ENCODE measurements at places on chromosomes 4 and X.

DNA sequence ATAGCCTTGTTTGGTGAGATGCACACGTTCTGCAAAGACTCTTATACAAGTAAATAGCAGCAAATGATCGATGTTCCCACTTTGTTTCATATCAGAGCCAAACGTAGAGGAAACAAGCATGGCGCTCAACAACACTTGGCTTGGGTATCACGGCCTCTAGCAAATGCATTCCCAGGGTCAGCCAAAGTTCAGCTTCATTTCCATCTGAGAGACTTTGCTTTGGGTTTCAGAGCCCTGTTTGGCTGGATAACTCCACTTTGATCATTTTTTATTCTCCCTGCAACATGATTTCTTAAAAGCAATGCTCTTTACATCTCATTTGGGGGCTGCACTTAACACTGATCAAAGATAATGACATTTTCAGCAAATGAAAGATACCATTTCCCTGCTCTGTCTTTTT is 199.2 kb upstream of the FAM9B start:
- DNase-seq = no peak

- DNase-seq = no peak
These were observed 14.0 kb upstream of the DUSP21 start for GRCh38 chrX:44829832-44830231.

- no peak for DNase-seq
These were observed 51.9 kb downstream of the PHKA2 start for GRCh38 chrX:18931972-18932371.

DNA sequence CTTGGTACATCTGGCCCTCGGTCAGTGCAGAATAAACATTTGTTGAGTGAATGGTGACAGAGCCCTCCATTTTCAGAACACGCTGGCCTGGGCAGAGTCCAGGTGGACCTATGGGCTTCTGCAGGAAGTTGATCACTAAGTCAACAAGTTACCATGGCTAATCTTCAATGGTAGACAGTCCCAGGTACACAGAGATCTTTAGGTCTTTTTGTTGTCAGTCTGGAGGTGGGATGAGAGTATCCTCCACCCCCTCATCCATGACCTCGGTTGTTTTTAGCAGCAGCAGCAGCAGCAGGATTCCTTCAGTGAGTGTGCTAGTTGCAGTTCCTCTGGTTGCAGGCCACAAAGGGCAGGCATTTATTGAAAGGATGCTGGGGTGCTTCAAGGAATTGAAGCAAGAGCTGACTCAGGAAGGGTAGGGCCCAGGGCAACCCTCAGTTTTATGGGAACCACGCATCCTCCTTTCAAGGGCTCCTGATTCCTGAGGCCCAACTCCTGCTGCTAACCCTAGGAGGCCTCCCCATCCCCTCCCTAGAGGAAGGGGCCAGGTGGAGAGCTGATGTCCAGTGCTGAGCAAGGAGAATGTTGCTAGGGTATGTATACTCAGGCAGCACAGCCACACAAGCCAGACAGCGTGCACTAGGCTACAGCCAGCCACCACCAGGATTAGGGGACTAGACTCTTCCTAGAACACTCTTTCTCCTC is 1.7 kb upstream of the USP27X start:
- no peak for DNase-seq

- no peak for DNase-seq
These were observed 249.6 kb downstream of the SNCA start for GRCh38 chr4:89587364-89587763.

DNA sequence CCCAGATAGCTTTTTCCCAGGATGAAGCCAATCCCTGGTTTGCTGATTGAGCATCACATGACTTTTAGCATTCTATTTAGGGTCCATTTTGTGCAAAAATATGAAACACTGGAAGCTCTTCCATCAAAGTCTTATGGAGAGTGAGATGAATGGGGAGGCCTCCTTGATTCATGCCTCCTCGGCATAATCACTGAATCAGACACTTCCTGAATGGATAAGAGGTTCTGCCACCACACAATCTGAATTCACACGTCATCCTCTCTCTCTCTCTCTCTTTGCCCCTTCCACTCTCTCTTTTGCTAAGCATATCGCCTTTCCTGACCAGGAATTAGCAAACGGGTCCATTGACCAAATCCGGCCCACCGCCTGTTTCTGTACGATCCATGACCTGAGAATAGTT is 68.7 kb downstream of the CRMP1 start:
- DNase-seq = no peak

DNA sequence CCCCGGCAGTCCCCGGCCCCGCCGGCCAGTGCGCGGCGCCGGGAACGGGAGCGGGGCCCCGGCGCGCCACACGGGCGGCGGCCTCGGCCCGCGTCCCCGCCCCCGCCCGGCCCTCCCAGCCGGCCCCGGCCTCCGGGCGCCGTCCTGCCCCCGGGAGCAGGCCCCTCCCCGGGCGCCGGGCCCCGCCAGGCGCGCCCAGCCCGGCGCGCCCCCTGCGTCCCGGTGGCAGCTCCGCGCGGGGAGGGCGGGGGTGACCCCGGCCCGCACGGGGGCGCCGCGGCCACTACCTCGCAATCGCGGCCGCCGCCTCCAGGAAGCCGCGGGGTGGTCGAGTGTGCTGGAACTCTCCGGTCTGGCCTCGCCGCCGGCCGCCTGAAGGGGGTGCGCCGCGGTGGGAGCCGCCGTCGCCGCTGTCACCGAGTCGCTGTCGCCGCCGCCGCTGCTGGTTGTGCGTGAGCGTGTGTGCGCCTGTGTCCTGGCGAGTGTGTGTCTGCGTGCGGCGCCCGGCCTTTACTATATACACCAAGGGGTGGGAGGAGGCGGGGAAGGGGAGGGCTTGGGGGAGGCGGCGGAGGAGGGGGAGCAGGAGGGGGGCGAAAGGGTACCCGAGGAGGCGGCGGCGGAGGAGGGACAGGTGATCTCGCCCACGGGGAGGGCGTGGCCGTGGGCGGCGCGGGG is at the start of gene RAI2:
Gene RAI2 (minus strand): TSS at position 488 of the 678 bp plus-strand sequence. CDS start 59,288 bp downstream, outside the sequence.
- DNase-seq = peak; percentile 62

DNA sequence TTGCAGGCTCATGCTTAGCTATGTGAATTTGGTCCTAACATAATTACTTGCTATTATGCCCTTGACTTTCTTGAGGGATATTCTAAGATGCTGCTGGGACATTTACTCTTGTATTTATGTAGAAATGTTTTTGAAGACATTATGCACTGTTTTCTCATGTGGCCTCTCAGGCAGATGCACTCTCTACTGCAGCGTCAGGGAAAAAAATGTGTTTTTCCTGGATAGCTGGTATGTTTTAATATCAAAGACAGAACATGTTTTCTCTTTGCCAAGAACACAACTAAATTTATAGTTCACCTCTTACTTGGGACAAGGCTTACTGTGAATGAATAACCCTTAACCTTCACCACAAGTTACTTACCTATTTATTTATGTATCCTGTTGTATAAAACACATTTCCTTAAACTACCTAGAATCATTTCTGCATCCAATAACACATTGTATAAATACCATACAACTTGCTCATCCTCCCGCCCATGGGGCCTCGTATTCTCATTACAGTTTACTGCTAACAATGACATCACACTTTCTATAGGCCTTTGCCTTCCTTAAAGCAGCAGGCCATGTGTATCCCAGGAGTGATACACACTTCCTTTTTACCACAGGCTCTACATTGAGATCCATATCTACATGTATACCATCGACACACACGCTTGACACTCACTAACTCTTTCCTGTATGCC is 178.7 kb downstream of the SLIT2 start:
- DNase-seq = no peak

DNA sequence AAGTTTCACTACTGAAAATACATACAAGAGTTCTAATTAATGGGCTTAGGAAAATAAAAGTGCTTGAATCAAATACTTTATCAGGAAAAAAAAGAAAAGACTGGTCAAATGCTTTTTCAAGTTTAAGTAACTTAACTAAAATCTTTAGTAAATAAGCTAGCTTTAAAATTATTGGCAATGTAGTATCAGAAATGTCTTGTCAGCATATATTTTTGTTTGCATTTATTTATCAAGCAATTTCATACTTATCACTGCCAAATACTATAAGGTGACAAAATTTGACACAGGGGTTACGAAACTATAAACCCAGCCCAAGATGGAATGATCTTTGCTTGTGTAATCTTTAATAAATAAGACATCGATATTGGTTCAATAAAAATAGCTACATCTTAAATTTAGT is 31.8 kb upstream of the MAGEA4 start:
- DNase-seq = no peak

- DNase-seq = no peak
These were observed 29.5 kb upstream of the MAP3K15 start for GRCh38 chrX:19544693-19545305.

- no peak for DNase-seq
These were observed 270.1 kb downstream of the PTTG2 start for GRCh38 chr4:38230121-38230801.

GRCh38 chrX:71541210-71542022 is 8.5 kb downstream of the OGT start:
- DNase-seq = peak; percentile 66

GRCh38 chrX:18041656-18042055 is 179.0 kb downstream of the BEND2 start:
- no peak for DNase-seq

GRCh38 chrX:22969411-22969810 is 30.3 kb upstream of the DDX53 start:
- DNase-seq = no peak

DNA sequence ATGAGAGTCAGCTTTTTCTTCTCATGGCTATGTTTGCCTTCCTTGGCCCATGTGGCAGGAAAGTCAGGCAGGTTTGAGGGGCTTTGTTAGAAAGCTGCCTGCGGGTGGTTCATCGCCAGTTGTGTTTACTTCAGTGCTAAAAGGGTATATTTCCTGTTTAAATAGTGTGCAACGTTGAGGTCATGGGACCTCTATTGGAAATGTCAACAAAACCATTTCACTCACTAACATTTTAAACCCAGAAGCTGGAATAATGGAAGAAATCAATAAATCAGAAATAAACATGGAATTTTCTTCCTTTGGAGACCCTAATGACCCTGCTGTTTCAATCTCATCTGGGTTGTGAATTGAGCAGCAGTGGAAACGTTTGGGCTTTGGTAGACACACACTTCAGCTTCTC is 185.8 kb downstream of the ANKRD50 start:
- no peak for DNase-seq

GRCh38 chrX:111568354-111568753 is 56.9 kb downstream of the SERTM2 start:
- DNase-seq = no peak

DNA sequence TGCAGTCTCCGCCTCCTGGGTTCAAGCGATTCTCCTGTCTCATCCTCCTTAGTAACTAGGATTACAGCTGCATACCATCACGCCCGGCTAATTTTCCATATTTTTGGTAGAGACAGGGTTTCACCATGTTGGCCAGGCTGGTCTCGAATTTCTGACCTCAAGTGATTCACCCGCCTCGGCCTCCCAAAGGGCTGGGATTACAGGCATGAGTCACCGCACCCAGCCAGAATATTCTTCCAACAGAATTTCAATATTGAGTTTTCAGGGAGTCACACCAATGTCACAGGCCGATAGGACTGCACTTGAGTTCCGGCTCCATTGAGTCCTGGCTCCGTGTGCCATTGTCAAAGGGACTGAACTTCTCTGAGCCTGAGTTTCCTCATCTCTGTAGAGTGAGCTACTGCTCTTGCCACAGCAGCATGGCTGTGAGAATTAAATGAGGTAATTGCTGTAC is 82.9 kb downstream of the CLCN4 start:
- DNase-seq = no peak

GRCh38 chrX:132382068-132382467 is 106.8 kb downstream of the MBNL3 start:
- no peak for DNase-seq

GRCh38 chr4:39770471-39770870 is 72.5 kb downstream of the UBE2K start:
- no peak for DNase-seq

DNA sequence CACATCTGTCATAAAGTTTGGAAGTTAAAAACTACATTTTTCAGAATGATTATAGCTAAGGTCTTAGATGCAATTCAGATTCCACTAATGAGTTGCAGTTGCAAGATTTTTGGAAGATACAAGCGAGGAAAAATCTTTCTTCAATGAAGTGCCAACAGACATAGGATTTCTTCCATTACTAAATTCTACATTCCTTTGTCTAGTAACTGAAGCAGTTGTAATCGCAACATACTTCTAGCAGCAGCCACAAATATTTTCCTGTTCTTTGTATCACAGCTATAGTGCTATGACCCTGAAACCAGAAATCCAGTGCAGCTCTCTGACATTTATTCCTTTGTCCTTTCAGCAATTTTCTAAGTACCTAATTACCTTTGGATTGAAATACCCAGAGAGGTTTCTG is 225.2 kb upstream of the SLIT2 start:
- no peak for DNase-seq

- no peak for DNase-seq
These were observed 238.3 kb downstream of the DCLK2 start for GRCh38 chr4:150316332-150317205.

DNA sequence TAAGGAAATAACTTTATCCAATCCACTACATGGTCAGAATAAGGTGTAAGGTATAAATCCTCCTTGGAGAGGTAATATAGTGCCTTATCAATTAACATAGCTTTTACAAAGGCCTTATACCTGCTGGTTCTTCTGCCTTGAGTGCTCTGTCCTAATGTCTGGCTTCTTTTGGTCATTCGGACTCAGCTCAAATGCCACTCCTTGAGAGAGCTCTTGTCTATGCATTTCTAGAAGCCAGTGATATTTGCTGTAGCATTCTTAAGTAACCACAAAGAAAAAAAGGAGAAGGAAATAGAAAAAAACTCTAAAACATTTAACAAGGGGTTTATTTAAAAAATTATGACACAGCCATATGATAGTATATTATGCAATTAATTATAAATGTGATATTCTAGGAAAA is 444.8 kb upstream of the SLIT2 start:
- no peak for DNase-seq

GRCh38 chrX:13260598-13260997 is 59.3 kb downstream of the ATXN3L start:
- no peak for DNase-seq

DNA sequence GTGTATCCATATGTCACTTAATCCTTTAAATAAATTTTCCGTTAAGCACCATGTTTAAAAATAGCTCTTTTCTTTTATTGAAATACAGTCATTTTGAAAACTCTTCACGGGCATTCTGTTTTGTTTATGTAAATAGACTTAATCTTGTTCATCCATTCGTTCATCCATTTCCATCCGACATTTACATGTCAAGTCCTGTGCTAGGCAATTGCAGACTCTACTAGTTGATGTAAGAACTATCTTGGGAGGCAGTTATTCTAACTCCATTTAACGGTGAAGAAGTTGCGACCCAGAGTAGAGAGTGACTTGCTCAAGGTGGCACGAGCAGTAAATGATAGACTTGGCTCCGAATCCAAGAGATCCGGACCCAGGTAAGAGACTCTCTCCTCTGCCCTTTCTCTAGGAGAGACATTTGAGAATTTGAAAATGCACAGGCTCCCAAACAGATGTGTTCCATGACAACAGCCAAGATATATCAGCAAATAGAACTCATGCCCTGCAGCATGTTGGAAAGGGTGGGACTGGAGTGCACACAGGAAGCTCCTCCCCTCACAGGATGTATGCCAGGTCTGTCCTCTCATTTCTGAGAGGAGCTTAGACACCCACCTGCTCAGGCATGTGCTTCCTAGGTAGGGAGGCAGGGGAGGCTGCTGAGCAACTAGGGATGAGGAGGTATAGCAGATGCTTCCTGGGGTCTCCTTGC is 64.5 kb downstream of the DRD5 start:
- no peak for DNase-seq

- no peak for DNase-seq
These were observed 275.2 kb downstream of the SPRY1 start for GRCh38 chr4:123671636-123672404.

GRCh38 chr4:134276476-134276875 is 74.9 kb upstream of the PABPC4L start:
- no peak for DNase-seq

Measured in activated effector memory CD4-positive, alpha-beta T cell treated with anti-CD3 and anti-CD28 coated beads, Interleukin-2, amount 50 U/mL, for 16 hours (primary cell).